ENCODE measurements at places on chromosomes 4 and X.

- no peak for DNase-seq
Measured at GRCh38 chrX:9604111-9604907, 139.5 kb downstream of the TBL1X start.

DNA sequence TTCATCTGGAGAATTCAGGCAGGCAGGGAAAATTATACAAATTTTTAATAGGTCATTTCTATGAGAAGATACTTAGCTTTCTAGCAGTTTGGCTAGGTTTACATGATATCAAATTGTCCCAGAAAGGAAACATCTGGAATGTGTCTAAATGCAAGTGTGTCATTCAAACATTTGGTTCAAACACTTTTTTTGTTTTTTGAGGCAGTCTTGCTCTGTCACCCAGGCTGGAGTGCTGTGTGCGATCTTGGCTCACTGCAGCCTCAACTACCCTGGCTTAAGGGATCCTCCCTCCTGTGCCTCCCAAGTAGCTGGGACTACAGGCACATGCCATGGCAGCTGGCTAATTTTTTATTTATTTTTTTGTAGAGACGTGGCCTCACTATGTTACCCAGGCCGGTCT lies 31.6 kb downstream of the SPARCL1 start:
- no peak for DNase-seq

- DNase-seq: no peak
Measured at GRCh38 chr4:6076391-6076790, 58.2 kb upstream of the C4orf50 start.

- DNase-seq: no peak
Measured at GRCh38 chr4:128879971-128880370, 70.5 kb downstream of the JADE1 start.

GRCh38 chr4:51866835-51867234 lies 23.9 kb downstream of the DCUN1D4 start:
- no peak for DNase-seq

GRCh38 chr4:60780874-60781273 lies 419.3 kb upstream of the ADGRL3 start:
- DNase-seq: peak; percentile 11

DNA sequence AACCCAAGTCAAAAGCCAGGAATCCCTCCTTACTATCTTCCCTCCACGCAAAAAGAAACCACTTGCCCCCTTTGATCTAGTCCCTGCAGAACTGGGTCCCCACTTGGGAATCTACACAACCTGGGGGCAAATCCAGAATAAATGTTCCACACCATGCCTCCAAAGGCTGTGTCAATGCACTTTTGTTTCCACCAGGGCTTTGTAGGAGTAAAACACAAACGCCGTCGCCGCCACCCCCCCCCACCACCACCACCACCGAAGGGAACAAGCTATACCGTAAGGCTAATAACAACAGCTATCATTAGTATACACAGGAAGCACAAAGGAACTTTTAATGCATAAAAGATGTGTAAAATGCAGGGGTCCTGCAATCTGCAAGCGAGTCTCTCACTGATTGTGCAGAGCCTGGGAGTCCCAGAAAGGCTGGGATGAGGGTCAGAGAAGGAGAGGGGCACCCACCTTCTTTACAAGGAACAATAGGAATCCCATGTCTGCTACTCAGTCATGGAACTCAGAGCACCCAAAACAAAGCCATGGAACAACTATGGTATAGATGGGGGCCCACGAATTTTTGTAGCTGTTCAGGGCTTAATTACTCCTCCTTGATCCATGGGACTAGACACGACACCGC lies 13.2 kb downstream of the BCOR start:
- no peak for DNase-seq

GRCh38 chr4:128675083-128675482 lies 134.4 kb upstream of the JADE1 start:
- DNase-seq: no peak

DNA sequence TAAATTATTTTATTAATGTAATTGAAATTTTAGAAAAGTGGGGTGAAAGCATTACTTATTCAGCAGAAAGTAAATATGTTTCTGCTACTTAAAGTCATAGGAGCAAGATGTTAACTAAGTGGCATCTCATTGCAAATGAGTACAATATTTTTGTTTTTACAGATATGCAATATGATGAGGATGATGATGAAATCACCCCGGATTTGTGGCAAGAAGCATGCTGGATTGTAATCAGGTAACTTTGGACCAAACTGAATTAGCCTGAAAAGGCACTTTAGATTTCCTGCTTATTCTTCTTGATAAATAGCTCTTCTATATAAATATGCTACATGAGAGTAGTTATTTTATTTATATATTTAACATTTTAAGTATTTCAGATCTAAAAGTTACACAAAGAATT lies 7.5 kb downstream of the POLR2B start:
- DNase-seq: no peak

GRCh38 chr4:174457468-174457867 lies 64.8 kb downstream of the HPGD start:
- no peak for DNase-seq

- no peak for DNase-seq
Measured at GRCh38 chr4:135192751-135193535, 991.4 kb upstream of the PABPC4L start.

DNA sequence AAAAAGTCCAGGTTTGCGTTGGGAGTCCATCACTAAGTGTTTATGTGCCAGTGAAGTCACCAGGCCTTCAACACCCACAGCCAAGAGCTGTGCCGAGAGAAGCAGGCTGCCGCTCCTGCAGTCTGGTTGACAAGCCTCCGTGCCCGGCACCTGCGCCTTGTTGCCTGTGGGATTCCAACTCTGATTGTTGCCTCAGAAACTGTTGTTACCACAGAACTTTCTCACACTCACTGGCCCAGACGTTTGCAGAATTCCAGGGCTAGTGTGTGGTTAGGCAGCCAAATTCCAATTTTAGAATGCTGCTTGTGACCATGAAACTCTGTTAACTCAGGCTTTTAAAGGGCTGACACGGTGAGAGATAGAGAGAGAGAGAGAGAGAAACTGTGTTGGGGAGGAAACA lies 119.5 kb upstream of the LIMCH1 start:
- peak; percentile 34 for DNase-seq

- no peak for DNase-seq
Measured at GRCh38 chr4:155943605-155944291, 9.9 kb downstream of the CTSO start.

DNA sequence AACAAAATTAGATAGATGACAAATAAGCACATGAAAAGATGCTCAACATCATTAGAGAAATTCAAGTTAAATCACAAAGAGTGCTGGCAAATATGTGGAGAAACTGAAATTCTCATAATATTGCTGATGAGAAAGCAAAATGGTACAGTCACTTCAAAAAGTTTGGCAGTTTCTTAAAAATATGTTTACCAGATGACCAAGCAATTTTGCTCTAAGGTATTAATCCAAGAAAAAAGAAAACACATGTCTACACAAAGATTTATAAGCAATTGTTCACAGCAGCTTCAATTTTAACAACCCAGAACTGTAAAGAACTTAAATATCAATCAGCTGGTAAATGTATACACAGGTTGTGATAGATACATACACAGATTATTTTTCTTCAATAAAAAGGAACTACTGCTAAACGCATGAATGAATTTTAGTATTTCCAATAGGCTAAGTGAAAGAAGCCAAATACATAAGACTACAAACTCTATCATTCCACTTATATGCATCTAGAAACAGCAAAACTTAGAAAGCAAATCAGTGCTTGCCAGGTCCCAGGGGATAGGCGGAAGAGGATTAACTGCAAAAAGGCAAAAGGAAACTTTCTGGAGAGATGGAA lies 11.7 kb downstream of the OTUD4 start:
- DNase-seq: no peak

- DNase-seq: no peak
Measured at GRCh38 chrX:53287493-53288138, 6.2 kb upstream of the IQSEC2 start.

DNA sequence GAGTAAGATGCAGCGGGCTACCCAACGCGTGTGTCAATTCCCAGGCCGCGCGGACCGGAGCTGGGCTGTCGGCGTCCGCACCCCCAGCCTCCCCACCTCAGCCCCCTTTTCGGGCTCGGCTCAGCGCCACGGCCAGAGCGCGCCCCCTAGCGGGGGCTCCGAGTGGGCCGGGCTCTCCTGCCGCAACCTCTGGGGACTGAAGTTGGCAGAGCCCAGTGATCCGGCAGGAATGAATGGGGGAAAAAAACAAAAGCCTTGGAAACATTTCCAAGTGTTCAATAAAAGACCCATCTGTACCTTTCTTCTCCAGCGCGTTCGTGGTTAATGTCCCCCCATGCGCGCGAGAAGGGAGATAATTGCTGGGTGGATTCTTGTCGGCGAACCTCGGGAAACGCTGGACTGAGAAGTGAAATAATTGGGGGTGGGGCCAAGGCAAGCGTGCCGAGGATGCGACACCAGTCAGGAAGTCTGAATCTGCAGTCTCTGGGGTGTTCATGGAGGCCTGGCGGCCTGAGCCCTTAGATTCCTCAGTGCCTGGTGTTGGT lies 5.2 kb upstream of the ARX start:
- DNase-seq: no peak

DNA sequence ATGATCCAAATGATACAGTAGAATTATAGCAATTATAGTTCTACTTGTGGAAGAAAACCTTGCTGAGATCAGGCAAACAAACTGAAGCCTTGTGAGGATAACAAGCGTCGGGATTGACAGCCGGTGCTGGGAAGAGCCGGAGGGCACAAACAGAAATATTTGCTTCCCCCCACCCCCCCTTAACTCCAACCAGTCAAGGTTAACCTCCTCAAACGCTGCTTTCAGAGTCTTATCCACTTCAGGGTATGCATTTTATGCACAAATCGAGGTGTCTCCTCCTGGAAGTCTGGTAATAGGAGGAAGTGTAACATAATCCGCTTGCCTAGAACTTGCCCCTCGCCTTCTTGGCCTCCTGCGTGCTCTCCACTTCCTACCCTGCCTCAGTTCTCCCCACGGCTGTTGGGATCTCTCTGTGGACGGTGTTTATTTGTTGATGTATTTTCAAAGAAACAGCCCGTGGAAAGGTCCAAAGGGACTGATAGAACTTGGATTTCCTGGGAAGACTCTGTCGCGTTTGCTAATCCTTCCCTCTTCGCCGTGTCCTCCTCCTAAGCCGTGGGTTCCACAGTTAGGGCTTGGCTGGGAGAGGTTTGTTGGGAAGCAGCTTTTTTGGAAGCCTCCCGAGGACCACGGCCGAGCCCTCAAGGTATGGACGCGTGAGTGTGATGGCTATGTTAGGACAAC lies 4.1 kb upstream of the ARX start:
- no peak for DNase-seq

- DNase-seq: no peak
Measured at GRCh38 chrX:12865359-12865758, 1.5 kb upstream of the TLR7 start.

- DNase-seq: no peak
Measured at GRCh38 chr4:164606478-164606877, 147.5 kb upstream of the SMIM31 start.

- DNase-seq: no peak
Measured at GRCh38 chr4:8892556-8893226, 21.1 kb upstream of the HMX1 start.

DNA sequence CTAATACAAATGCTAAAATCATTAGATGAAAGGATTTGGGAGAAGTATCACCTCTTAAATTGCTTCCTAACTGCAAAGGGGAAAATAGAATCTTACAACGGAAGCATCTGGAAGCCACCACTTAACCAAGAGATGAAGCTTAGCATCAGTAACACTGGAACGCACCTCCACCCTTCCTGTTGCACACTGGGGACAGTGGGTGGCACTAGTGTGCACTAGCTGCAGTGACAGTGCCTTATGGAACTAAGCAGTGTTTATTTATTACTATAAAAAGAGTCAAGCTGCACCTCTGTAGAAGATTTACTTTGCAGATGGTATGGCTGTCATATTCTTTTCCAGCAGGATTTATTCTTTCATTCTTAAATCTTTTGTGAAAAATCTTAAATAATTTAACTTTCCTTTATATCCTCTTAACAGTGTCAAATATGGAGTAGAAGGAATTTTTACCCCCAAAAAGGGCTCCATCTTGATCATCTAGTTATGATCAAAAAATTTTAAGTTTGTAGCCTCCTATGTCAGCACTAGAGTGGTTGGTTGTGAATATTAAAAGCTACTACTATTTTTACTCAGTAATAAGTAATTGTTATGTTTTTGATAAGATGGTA lies 76.7 kb downstream of the SCD5 start:
- no peak for DNase-seq

- DNase-seq: peak; percentile 52
Measured at GRCh38 chr4:176387571-176387970, 67.8 kb downstream of the SPCS3 start.

GRCh38 chr4:144280688-144281087 lies 140.2 kb upstream of the GYPA start:
- DNase-seq: no peak

- no peak for DNase-seq
Measured at GRCh38 chrX:53022381-53022780, 26.2 kb upstream of the GPR173 start.

- DNase-seq: no peak
Measured at GRCh38 chr4:14008494-14008893, 381.0 kb upstream of the BOD1L1 start.

- no peak for DNase-seq
Measured at GRCh38 chr4:127196655-127197352, 436.0 kb upstream of the INTU start.

- no peak for DNase-seq
Measured at GRCh38 chrX:124293810-124294209, 38.6 kb upstream of the TEX13D start.

- peak; percentile 22 for DNase-seq
Measured at GRCh38 chrX:68083510-68083909, 349.8 kb downstream of the OPHN1 start.

GRCh38 chr4:184814686-184815045 lies 11.1 kb downstream of the ACSL1 start:
- no peak for DNase-seq

- no peak for DNase-seq
Measured at GRCh38 chr4:178778496-178778895, 1336.3 kb upstream of the AGA start.

DNA sequence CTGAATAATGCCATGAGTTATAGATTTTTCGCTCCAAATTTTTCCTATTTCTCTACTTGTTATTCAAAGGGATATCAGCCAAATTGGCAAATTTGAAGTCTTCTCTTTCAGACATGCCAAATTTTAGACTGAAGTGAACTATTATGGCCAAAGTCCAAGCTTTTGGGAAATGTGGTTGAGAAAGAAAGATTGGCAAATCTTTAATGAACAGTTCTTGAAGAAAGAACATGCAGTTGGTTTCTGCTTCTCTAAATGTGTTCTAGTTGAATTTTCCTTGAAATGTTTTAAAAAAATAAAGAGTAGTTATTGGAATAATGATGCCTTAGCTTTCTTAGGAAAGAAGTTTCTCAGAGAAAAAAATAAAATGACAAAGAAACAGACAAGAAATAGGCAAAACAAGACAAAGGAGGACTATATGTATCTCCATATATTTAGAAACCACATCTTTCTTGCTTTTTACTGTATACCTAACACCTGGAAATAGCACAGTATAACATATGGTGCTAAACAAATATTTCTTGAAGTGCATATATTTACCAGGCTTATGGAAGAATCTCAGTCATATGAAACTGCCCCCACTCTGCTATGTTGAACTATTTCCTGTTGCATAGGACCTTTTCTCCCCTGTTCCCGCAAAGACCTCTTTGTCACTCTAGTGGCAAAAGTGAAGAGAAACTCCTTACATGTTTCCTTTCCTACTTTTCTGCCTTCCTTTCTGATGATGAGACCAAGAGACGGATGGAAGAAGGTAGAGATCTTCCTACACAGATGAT lies 250.0 kb downstream of the ARHGAP24 start:
- DNase-seq: no peak

Data from fibroblast of skin of left quadriceps (primary cell).